ENCODE measurements at places on chromosomes 16 and 17.

GRCh38 chr17:34177642-34178041, 77.4 kb upstream of the CCL2 start:
- no peak for DNase-seq

DNA sequence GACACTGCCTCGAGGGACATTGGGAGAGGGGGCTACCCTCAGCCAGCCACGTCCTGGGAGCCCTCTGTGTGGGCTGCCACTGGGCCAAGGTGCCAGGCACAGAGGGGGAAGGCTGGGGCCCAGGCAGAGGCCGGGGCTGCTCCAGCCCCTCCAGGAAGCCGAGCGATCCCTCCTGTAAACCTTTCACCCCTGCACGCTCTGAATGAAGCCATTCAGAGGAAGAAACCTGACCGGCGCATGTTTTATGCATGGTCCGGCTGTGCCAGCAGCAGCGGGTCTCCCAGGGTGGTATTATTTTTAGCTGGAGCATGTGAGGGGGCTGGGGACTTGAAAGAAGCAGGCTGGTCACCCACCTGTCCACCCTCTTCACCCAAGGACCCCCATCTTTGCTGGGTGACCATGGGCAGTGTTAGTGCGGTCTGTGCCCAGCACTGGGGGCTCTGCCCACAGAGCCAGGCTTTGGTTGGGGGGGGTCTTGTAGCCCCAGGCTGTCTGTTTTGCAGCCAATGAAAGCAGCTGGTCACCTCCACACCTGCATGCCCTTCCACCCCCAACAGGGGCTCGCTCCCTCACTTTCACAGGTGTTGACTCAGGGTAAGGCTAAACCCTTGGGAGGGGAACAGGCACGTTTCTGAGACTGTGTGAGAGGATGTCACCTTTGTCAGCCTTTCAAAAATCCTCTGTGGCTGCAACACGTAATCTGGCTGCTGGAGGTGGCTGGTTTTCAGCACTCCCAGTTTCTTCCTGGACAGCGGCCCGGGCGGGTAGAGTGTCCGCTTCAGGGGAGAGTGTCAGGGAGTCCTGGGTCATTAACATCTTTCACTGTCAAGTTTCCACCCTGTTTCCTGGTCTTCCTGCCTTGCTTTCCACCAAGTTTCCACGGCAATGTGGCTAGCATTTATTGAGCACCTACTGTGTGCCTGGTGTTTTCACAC, 77.1 kb upstream of the BRD7 start:
- DNase-seq: no peak

DNA sequence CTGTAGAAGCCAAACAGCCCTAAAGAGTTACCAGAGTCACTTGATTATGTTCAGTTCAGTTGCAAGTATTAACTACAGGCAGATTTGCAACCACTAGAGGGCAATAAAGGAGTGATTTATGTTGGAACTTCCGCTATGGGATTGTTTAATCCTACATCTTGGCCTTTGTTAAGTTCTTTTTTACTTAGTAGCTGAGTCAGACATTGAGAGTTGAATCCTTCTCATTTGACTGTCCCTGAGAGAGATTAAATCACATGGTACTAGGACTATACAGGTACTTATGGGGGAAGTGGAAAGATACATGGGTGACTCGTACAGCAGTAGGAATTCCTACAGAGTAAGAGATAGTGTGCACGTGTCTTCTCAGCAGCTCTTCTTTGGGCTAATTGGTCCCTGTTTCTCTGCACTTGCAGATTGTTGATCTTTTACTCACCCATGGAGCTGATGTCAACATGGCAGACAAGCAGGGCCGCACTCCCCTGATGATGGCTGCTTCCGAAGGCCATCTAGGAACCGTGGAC, 40.3 kb downstream of the CYB561 start:
- DNase-seq: no peak

GRCh38 chr17:78344666-78345065, 15.2 kb downstream of the SOCS3 start:
- no peak for DNase-seq

GRCh38 chr16:68370581-68371275, 59.9 kb downstream of the PRMT7 start:
- no peak for DNase-seq

- no peak for DNase-seq
These were observed 266.7 kb downstream of the SHISA9 start for GRCh38 chr16:13168091-13168572.

DNA sequence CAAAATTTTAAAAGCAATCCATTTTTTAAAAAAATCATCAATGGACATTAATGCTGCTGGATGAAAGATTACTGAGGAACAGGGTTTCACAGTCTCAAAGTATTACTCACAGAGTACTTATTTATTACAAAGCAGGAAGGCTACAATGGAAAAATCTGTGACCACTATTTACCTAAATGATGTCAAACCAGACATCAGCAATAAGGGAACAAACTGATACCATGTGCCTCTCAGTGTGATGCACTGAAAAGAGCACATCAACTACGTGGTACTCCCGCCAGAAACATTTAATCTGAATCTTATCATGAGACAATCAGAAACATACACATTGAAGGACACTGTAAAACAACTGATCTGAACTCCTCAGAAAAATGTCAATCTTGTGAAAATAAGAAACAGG, 124.2 kb downstream of the PARN start:
- no peak for DNase-seq

GRCh38 chr17:57939797-57940196, 15.4 kb downstream of the CUEDC1 start:
- no peak for DNase-seq

GRCh38 chr17:33469911-33470310, 176.8 kb upstream of the ASIC2 start:
- no peak for DNase-seq

DNA sequence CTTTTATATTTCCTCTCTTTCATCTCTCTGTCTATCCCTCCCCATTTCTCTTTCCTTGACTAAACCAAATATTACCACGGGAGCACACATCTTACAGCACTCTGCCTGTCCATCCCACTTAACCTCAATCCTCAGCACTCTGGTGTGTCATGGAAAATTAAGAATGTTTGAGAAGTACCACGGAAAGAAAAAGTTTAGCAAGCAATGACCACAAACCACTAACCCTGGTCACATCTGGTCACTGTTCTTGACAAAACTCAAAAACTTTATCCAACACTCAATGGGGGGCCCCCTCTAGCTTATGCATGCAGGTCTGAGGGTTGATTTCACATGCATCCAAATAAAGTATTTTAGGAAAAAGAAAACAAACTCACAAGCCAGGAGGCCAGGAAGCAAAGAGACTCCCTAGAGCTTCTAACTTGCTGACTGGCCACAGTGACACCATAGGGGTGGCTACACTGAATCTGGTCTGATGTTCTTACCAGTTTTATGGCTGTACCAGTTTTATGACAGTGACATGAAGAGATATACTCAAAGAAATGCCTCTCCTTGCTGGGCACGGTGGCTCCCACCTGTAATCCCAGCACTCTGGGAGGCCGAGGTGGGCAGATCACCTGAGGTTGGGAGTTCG, 229.2 kb downstream of the STX8 start:
- no peak for DNase-seq

DNA sequence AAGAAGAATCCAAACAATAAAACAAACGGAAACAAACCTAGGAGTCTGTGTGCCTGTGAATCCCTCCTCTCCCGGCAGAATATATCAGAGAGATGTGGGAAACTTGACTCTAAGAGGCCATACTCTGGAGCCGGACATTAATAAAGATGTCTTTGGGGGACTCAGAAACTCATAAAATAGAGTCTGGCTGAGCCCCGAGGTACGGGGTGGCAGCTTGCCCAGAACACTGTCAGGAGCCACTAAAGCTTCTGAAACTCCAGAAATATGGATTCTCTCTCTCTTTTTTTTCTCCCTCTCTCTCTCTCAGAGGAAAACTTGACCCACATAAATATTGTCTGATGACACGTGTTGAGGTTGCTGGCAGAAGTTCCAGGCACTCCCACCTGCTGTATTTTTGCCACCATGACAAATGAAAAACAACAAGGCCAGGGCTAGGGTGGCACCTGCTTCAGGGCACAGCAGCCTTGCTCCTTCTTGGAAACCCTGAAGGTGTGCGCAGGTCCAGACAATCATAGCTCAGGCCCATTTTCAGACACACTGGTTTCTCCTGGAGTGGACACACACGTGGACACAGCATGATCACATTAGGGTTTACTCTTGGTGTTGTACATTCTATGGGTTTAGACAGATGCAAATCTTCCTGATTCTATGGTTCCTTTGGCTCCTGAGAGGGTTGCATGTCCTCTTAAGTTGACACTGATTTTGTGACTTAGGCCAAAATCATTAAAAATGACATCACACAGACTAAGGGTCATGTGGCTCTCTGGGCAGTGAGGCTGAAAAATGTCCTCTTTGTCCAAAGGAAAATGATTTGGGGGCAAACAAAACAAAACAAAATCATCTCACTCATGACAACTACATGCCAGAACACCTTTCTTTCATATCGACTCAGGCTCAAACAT, 282.6 kb upstream of the IRX3 start:
- DNase-seq: no peak

DNA sequence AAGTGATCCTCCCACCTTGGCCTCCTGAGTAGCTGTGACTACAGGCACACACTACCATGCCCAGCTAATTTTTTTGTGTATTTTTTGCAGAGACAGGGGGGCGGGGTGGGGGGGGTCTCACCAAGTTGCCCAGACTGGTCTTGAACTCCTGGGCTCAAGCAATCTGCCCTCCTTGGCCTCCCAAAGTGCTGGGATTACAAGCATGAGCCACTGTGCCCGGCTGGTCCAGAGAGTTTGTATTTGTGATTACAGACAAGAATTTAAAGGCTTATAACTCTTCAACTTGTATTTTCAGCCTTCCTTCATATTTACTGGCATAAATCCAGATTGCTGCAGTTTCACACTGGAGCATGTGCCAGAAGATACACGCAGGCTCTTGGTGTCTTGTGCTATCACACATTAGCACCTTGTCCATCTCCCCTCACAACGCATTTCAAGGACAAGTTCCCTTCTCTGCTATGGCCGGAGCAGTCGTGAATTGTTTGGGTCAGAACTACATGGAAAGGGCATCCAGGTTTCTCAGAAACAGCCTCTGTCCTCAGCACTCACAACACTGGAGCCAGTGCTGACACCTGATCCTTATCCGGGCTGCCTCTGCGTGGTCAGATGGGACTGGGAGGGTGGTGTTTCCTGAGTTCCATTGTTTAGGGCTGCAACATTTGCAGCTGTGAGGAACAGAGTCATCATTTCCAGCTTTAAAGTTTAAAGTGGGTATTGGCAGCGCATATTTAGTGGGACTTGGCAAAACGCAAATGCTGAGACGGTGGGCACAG, 28.1 kb downstream of the WSCD1 start:
- no peak for DNase-seq

DNA sequence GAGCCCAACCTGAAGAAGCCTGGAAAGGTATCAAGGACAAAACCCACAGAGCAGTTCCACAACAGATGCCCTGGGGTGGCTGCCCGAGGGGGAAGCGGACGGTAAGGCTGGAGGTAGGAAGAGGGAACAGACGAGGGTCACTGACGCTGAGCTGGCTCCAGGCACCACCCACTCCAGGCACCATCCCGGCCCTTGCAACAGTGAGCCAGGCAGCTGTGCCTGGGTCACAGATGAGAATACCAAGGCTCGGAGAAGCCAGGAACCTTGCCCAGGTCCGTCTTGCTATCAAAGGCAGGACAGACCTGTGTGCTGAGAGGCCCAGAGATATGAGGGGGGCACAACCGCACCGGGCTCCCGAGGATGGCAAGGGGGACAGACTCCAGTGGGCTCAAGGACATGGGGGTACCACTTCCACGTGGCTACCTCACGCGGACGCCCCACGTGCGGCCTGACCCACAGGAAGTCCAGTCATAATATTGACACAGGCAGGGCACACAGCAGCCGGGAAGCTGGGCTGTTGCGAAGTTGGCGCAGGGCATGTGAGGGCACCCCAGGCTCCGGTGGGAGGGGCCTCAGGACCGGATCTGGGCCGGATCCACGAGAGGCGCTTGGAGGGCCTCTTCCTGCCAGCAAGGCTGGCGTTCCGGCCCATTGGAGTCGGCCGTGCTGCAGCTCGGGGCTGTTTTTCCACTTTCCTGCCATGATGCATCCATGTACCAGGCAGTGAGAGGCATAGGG, 29.9 kb downstream of the PEMT start:
- DNase-seq: no peak

DNA sequence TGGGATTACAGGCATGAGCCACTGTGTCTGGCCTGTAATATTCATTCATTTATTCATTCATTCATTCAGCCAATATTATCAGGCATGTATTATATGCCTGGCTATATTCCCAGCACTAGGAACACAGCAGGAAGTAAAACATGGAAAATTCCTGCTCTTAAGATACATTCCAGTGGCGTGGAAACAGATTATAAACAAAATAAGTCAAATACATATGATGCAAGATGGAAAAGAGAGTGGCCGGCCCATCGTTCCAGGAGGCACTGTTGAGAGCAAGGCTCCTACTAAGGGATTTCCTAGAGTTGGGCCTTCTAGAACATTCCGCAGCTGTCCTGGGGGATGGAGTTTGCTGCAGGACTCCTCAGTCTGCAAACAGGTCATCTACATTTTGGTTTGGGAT, 17.7 kb downstream of the ADCY9 start:
- DNase-seq: no peak

DNA sequence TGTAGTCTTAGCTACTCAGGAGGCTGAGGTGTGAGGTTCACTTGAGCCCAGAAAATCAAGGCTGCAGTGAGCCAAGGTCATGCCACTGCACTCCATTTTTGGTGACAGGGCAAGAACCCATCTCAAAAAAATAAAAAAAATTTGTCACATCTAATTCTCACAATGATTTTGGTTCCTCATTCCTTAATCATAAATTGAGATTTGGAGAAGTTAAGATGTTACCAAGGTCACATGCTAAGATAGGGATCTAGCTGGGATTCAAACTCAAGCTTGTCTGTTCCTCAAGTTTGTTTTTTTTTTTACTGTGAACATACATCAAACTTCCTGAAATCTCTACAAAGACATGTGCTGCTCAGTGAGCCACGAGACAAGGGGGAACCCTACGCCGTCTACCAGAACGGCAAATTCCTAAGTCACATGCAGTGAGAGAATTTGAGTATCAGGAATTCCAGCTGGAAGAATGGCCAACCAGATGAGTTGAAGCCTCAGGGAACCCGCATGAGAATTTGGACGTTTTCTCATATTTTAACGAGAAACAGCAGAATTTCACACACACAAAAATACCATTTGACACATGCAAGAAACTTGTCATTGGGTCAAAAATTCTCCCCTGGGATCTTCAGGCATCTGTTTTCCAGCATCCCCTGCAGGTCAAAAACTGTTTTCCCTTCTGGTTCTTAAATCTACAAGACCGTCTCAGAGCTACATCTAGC, 414.1 kb upstream of the GOT2 start:
- no peak for DNase-seq

- no peak for DNase-seq
These were observed 13.7 kb downstream of the GPR179 start for GRCh38 chr17:38329808-38330730.

GRCh38 chr17:73058022-73058421, 34.5 kb downstream of the SLC39A11 start:
- DNase-seq: no peak

- no peak for DNase-seq
These were observed 87.8 kb upstream of the CORO6 start for GRCh38 chr17:29710520-29710884.

- DNase-seq: no peak
These were observed 20.2 kb downstream of the IL21R start for GRCh38 chr16:27421961-27422740.
